ENCODE measurements at places on chromosomes 11 and 22. TPM values are rescaled to one million over a fixed set of nuclear protein-coding genes. Genes with fewer than 3 reads are reported as not detected.

The SLC22A8 gene
- not detected for total RNA-seq

The SLC22A6 gene
- not detected for total RNA-seq

The ROBO4 gene
- total RNA-seq: 1.2 TPM

The SYT13 gene
- total RNA-seq: under 0.01 TPM

The GGTLC2 gene
- total RNA-seq: not detected
